ENCODE measurements at places on chromosomes 1 and 21. TPM values are rescaled to one million over a fixed set of nuclear protein-coding genes. Genes with fewer than 3 reads are reported as not detected.

C1orf216 gene
- 69.9 TPM for total RNA-seq

CLCA1 gene
- not detected for total RNA-seq

VTCN1 gene
- total RNA-seq, result 0.92 TPM

SEC16B gene
- total RNA-seq, result 1.2 TPM

KLHDC8A gene
- total RNA-seq, result 28.8 TPM

CACHD1 gene
- total RNA-seq, result 45.9 TPM

CSRP1 gene
- 32.1 TPM for total RNA-seq

KRTAP12-2 gene
- total RNA-seq, result not detected

ST3GAL3 gene
- 53.1 TPM for total RNA-seq

DISC1 gene
- 12.7 TPM for total RNA-seq

ERG gene
- 2.5 TPM for total RNA-seq

ATF3 gene
- total RNA-seq, result 0.92 TPM

KRTAP13-2 gene
- total RNA-seq, result not detected

CLIC6 gene
- total RNA-seq, result 2.1 TPM

MRPL24 gene
- total RNA-seq, result 21.5 TPM

MRPL9 gene
- 55.4 TPM for total RNA-seq

TNFSF18 gene
- total RNA-seq, result 1.8 TPM

PCAT6 gene
- not detected for total RNA-seq

LEFTY1 gene
- total RNA-seq, result 0.69 TPM

LRRC42 gene
- 20.8 TPM for total RNA-seq

BTBD19 gene
- total RNA-seq, result 1.8 TPM

LYST gene
- 54.2 TPM for total RNA-seq

HSD3B1 gene
- total RNA-seq, result not detected

MAP3K21 gene
- 8.1 TPM for total RNA-seq

SLC44A3 gene
- 5.1 TPM for total RNA-seq

ETV3L gene
- total RNA-seq, result 0.23 TPM

CFHR1 gene
- total RNA-seq, result 2.5 TPM

LAX1 gene
- total RNA-seq, result 0.23 TPM

KRTAP19-1 gene
- total RNA-seq, result not detected

KLF17 gene
- 0.46 TPM for total RNA-seq

OSCP1 gene
- 28.1 TPM for total RNA-seq

PGBD5 gene
- total RNA-seq, result 12.2 TPM

NKAIN1 gene
- 29.5 TPM for total RNA-seq

PLXNA2 gene
- 47.5 TPM for total RNA-seq

FCRL2 gene
- total RNA-seq, result not detected

KIF14 gene
- 4.2 TPM for total RNA-seq

WNT2B gene
- 1.8 TPM for total RNA-seq

POLR3GL gene
- 13.4 TPM for total RNA-seq

CLCA4 gene
- total RNA-seq, result not detected

FNDC5 gene
- 30.2 TPM for total RNA-seq

FOXD3 gene
- total RNA-seq, result not detected

CFAP141 gene
- not detected for total RNA-seq

LENEP gene
- total RNA-seq, result 0.69 TPM

PCP4L1 gene
- 27.9 TPM for total RNA-seq

SFT2D2 gene
- 32.1 TPM for total RNA-seq

TTC22 gene
- 1.2 TPM for total RNA-seq

KPRP gene
- total RNA-seq, result not detected

S100A3 gene
- total RNA-seq, result not detected

KIRREL1 gene
- total RNA-seq, result 21.2 TPM

COL9A2 gene
- total RNA-seq, result 7.2 TPM

SPSB1 gene
- total RNA-seq, result 3.7 TPM

All from diencephalon (tissue), 1 donor.